Activated T-helper 1 cell treated with anti-CD3 and anti-CD28 coated beads, Interleukin-12 subunit alpha, Interleukin-12 subunit beta, Interleukin-2, Interleukin-4 antibody, amounts not matched to agents 30 ng/mL and 10 ng/mL and 1 ng/mL, durations not matched to agents 14 hours and 24 hours and 36 hours (primary cell): ENCODE measurements at places on chromosomes 1 and 21.
A peak's percentile ranks its signal among the peaks of the same experiment; 100 is the strongest.

DNA sequence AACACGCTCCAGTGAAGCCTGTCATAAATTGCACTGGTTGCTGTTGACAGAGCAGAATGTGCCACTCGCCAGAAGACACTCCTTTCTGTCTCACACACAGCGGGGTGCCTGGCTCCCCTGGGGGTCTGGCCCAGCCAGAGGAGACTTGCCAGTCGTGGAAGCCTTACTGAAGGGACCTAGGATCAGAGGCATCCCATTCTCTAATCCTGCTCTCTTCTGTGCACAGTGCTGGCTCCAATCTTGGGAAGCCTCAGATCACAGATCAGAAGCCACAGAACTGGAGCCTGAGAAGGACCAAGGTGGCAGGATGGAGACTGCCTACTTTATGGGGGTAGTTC lies 1.4 kb downstream of the SLC9A1 start:
- no peak for DNase-seq

GRCh38 chr1:51643362-51643761 lies 26.5 kb downstream of the OSBPL9 start:
- DNase-seq = no peak

GRCh38 chr1:82465024-82465423 lies 664.3 kb downstream of the ADGRL2 start:
- no peak for DNase-seq

- peak; percentile 19 for DNase-seq
Measured at GRCh38 chr1:22428672-22429071, 23.0 kb upstream of the ZBTB40 start.

- DNase-seq = no peak
Measured at GRCh38 chr21:42401820-42402251, 1.9 kb upstream of the UBASH3A start.
